ENCODE measurements at places on chromosomes 7 and 10. TPM values are rescaled to one million over a fixed set of nuclear protein-coding genes. Genes with fewer than 3 reads are reported as not detected.

DNA sequence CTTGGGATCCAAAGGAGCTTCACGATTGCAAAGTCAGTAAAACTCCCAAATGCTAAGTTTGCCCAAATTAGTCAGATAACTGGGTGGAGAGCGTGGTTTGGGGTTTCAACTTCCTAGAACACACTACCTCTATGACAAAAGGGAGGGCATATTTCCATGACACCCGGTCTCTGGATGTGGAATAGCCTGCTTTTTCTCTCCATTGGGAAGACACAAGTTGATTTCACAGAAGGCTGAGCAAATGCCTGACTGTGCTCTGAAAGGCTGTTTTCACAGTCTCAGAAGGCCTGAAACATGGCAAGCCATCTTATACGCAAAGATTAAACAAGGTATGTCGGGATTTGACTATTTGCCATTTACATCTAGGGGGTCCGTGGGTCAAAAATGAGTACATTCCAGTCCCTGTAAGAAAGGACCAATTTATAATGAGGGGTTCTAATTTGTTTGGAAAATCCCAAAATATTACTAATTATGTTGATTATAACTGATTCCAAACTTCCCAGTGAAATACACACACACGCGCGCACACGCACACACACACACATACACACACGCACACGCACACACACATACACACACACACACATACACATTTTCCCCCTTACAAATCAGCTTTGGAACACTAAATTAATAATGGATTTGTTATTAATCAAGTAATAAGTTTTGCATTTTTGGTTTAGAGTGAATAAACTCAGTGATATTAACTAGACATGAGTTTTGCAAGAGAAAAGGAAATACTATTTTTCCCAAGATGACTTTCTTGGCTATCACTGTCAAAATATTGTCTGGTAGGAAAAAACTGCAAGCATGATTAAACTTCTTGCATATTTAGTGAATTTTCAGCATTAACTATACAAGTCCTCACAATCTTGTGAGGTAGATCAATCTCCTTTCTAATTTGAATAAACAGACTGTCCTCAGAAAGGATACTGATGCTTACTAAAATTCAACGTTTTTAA lies 105.0 kb downstream of the PRTFDC1 start:
- DNase-seq: no peak

The ODAD2 gene
- total RNA-seq: 0.30 TPM

GRCh38 chr10:27388761-27389399 lies 115.2 kb upstream of the RAB18 start:
- no peak for DNase-seq

The CALCR gene
- total RNA-seq: 0.14 TPM

The ANKRD61 gene
- total RNA-seq: not detected

DNA sequence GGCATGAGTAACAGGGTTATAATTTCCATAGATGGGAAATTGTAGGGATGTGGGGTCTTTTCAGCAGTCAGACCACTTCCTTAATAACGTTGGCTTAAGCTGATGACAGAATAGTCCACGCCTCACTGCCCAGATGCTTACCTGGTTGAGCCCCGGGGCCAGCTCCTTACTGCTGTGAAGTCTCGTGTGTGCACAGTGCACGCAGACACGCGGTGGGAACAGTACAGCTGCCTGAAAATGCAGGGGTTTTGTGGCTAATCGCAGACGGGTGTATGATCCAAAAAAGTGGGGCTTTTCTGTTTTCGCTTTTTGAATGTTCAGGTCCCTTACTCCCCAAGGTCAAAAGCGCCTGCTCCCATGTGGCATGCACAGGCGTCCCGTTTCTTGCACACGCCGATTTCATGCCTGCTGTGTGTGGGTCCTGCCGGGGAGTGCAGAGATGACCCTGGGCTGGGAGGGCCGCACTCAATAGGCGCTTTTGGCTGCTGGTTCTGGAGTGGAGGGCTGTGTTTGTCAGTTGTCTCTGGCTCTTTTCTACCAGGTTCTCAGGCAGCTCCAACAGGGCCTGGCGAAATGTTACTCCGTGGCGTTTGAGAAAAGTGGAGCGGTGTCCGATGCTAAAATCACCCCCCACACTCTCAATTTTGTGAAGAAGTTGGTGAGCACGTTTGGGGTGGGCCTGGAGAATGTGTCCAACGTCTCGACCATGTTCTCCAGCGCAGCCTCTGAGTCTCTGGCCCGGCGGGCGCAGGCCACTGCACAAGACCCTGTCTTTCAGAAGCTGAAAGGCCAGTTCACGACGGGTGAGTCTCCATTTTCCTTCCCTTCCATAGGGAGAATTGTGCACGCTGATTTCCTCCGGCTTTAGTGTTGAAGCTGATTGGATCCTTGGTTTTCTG lies 116.0 kb downstream of the TRRAP start:
- no peak for DNase-seq

DNA sequence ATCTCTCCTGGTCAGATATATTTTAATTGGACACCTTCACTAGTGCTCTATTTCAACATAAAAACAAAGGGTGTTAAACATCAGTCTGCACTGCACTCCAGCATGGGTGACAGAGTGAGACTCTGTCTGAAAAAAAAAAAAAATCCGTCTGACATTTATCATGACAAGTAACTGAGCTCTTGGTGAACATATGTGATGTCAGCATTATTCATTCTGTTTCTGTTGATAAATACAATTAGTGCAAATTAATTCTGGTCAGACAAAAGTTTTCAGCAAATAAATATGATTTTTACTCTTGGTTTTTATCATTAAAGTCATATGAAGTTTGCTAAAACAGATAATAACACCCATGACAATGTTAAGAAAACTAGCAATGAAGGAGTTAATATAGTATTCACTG lies 692.8 kb upstream of the GRM3 start:
- no peak for DNase-seq
